ENCODE measurements at places on chromosomes 12 and 14. TPM values are rescaled to one million over a fixed set of nuclear protein-coding genes. Genes with fewer than 3 reads are reported as not detected.

Gene C12orf50
- not detected for total RNA-seq

Gene INSM2
- total RNA-seq: not detected

Gene MIP
- total RNA-seq: not detected

Gene DPPA3
- total RNA-seq: not detected

Gene REP15
- 0.45 TPM for total RNA-seq

Gene CLEC2A
- total RNA-seq: not detected

Gene EPYC
- total RNA-seq: not detected

Gene RASSF9
- total RNA-seq: 0.67 TPM

Gene DEPDC4
- 0.72 TPM for total RNA-seq

Gene CIROP
- not detected for total RNA-seq

Gene FOXA1
- total RNA-seq: 5.3 TPM

Gene JDP2
- 40.9 TPM for total RNA-seq

Gene CLEC6A
- total RNA-seq: not detected

Gene ACSS3
- total RNA-seq: not detected

Gene RASAL1
- total RNA-seq: 0.17 TPM

Gene HOXC10
- 2.5 TPM for total RNA-seq

Gene ACTN1
- 207 TPM for total RNA-seq

Gene ACOT6
- not detected for total RNA-seq

Gene CARMIL3
- total RNA-seq: 0.60 TPM

Gene NTF3
- not detected for total RNA-seq

Gene ANO2
- not detected for total RNA-seq

Gene GLIPR1L2
- not detected for total RNA-seq

Measured in A549 treated with ZK216348 at 1 μM for 4 hours (cell line).